ENCODE measurements at places on chromosomes 4 and X.

DNA sequence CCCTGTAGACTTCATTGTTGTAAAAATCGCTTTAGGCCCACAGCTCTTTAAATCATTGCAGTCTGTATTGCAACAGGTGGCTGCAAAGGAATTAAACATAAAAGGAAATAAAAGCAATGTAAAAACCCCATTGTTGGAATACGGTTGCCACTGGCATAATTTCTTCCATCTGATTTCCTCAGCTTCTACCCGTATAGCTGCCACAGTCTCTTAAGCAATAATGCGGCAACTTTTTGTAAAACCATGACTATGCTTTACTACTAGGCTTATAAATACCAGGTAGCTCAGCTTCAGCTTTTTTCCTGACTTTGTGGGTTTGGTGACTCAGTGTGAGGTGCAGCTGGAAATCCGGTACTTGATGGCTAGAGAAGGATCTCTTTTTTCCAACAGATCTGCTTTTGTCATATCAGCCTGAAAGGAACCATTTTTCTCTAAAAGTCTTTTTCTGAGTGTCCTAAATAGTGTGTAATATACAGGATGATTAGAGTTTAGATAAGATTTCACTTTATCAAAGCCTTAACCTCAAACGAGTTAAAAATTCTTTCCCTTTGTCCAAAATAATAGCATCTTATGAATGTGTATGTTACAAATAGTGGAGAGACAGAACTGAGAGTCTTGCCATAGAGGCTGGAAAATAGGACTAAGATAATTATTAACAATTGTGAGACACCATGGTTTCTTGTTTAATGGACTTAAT, 268.0 kb downstream of the ADGRL3 start:
- peak; percentile 86 for DNase-seq

DNA sequence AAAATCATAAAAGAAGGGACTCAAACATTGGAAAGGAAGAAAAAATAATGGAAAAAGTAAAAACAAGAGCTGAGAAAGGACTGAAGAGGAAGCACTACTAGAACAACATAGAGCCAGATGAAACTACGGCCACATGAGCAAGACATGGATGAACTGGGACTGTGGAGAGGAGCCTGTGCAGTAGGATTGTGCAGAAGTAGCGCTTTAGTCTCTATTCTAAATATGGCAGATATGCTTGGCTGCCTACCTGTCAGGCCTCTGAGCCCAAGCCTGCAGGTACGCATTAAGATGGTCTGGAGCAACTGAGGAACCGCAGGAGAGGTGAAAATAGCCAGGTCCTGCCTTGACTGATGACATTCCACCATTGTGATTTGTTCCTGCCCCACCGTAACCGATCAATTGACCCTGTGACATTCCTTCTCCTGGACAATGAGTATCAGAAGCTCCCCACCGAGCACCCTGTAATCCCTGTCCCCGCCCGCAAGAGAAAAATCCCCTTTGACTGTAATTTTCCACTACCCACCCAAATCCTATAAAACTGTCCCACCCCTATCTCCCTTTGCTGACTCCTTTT, 154.3 kb downstream of the CAMK2D start:
- DNase-seq, result no peak

GRCh38 chr4:54172156-54172555, 56.9 kb upstream of the PDGFRA start:
- no peak for DNase-seq

- DNase-seq, result no peak
Observed at GRCh38 chr4:95599777-95600400, 51.1 kb upstream of the UNC5C start.

- no peak for DNase-seq
Observed at GRCh38 chrX:107818900-107819521, 6.7 kb upstream of the MID2 start.

Measured in ELR (cell line).